ENCODE measurements at places on chromosomes 2 and 18.

- peak; percentile 88 for DNase-seq
Observed at GRCh38 chr2:99662761-99663341, 173.0 kb upstream of the REV1 start.

DNA sequence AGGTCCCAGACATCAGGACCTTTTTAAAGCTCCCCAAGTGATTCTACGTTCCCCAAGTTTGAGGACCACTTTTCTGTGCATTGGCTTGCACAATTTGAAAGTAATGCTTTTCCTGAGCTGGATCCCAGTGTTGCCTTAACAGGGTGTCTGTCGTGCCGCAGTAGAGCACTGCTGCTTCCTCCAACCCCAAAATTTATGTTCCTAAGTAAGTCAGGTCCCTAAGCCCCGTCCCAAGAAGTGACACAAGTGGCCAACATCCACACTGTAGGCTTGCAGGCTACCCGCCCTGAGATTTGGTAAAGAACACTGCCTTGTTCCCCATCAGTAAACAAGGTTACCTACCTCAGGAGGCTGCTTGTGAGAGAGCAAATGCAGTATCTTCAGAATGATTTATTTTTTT is 2.0 kb downstream of the SFT2D3 start:
- no peak for DNase-seq

GRCh38 chr2:206996556-206997065 is 57.3 kb downstream of the CPO start:
- DNase-seq = no peak

- no peak for DNase-seq
Observed at GRCh38 chr2:168107322-168107721, 140.1 kb downstream of the STK39 start.

- DNase-seq = no peak
Observed at GRCh38 chr2:237964578-237965404, 2.0 kb upstream of the UBE2F start.

DNA sequence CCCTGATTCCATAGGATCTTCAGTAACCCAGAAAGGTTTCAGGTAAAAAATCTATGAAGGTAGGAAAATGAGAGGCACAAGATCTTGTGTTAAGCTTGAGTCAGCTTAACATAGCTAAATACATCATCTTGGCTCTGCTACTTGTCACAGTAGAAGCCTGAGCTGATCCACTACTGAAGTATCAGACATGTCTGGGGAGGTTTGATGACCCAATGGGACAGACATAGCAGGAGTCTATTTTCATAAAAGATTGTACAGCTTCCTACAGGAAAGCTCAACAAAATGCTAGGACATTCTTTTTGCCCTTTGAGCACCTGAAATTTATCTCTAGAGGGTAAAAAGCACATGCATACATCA is 84.3 kb upstream of the FSHR start:
- DNase-seq = no peak
